Right lung (tissue), 10 donors: ENCODE measurements at places on chromosomes 5 and 9.

DNA sequence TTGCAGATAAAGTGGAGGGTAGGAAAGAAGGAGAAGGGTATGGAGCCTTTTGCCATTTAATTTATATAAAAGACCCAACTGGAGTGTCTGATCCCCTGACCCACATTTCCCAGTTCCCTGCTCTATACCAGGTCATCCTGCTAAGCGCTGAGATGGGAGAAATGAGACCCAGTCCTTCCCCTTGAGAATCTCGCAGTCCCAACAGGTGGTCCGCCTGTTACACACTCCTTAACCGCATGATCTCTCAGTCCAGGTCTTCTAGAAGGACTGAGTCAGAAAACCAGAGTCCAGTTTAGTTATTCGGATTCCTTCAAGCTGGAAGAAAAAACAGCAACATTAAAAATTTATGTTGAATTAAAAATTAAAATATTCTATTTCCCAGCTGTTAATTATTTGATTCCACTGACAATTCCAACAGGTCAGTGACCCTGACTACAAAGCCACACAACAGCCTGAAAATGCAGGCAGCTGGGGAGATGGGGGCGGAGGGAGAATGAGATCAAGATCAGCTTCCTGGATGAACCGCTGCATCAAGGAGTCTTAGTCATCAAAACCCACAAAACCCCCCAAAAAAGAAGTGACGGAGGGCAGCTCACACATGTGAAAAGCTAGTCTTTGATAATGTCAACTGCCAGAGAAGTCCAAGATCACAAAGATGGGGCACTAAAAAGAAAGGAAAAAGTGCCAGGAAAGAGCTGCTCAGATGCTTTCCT lies 44.0 kb downstream of the GGTA1 start:
- DNase-seq: no peak

DNA sequence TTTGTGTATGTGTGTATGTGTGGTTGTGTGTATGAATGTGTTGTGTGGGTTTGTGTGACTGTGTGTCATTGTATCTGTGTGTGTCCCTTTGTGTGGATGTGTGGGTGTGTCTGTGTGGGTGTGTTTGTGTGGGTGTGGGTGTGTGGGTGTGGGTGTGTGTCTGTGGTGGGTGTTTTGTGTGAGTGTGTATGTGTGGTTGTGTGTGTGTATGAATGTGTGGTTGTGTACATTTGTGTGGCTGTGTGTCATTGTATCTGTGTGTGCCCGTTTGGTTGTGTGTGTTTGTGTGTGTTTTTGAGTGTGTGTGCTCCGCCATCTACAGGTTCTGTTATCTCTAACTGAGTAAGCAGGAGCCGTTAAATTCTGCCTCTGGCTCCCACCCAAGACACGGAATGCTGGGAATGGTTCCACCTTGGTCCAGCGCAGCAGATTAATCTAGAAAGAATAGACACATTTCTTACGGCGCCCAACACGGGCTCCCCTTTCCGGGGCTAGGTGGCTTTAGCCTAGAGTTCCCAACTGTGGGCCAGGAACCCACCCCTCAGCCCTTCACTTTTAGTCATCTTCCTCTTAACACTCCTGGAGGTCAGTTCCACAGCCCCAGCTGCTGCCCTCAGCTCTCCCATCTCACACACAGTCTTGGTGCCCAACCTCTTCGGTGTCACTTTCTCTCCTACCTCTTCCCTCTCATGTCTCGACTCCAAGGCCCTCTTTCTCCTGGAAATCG lies 197.1 kb downstream of the TTLL11 start:
- DNase-seq: no peak

DNA sequence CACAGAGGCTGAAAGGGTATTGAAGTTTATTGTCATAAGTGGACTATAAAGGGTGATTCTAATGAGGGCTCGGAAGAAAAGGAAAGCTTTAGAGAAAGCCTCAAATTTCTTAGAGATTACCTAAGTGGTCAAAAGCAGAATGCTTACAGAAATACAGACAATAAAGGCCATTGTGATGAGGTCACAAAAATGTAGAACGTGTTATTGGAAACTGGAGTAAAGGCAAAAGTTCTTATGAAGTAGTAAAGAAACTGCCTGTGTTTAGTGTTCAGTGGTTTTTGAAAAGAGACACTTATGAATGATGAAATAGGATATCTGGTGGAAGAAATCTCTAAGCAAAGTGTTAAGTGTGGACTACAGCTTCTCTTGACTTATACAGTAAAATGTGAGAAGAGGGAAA lies 726.9 kb downstream of the DNAH5 start:
- DNase-seq: no peak

DNA sequence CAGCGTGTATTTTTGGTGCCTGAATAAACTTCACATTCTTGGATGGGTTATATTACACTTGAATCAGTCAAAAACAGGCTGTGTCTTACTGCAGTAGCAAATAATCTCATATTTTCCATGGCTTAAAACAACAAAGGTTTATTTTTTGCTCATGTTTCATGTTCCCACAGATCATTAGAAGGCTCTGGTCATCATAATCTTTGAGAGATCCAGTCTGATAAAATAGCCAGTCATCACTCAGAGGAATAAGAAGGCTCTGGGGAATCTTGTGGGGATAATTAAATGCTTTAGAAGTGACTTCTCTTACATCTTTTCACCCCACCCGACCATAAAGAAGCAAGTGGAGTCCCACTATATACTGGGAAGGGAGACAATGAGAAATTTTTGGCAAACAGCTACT lies 417.7 kb downstream of the PSAT1 start:
- DNase-seq: no peak

- DNase-seq: no peak
These were observed 89.5 kb downstream of the ARSB start for GRCh38 chr5:78895616-78896015.

DNA sequence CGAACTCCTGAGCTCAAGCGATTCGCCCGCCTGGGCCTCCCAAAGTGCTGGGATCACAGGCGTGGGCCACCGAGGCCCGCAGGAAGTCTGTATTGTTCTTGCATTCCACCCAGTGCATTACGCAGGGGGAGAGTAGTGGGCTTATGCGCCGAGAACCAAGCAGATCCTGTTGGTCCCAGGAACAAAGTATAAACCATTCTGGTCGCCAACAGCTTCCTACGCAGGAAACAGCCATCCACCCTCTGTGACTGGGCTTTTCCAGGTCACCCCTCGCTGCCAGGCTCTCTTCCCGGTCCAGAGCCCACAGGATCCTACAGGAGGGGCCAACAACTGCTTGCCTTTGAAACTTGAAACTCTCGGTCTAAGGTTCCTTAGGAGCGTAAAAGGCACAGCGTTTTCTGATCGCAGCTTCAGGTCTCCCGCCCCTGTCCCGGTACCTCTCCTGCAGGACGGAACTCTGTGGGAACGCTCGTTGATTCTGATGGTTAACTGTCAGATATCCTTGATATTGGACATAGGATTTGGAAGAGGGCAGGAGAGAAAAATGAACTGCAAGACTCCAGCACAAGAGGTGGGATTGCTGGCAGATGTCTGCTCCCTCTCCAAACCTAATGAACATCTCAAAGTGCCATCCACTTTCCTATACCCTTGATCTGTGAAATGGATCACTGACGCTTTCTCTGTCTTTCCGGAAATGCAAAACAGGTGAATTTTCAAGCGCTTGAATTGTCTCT lies 4.2 kb upstream of the ANXA2R start:
- DNase-seq: no peak

DNA sequence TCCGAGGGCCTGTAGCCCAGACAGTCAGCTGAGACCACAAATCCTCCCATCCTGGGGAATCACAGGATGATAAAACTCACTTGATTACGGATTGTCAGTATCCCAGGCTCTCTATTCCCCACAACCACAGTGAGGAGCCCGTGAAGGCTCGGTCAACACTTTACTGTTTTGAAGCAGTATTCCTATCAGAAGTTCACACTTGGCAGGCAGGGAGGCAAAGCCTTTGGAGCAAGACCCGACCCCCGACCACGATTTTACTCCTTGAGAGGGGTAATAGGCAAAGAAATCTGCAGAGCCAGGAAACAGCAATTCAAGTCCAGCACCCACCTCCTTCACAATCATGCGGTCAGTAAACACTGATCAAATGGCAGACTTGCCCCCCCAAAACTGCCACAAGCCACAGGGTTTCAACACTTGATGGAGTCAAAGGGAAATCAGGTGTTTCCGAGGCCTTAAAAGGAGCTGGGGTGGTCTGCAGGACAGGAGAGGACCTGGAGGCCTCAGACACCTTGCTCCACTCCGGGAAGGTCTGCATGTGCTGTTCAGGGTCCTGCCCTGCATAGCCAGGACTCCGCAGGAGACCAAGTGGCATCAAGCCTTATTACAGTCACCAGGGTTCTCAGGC lies 25.2 kb downstream of the BICD2 start:
- no peak for DNase-seq

DNA sequence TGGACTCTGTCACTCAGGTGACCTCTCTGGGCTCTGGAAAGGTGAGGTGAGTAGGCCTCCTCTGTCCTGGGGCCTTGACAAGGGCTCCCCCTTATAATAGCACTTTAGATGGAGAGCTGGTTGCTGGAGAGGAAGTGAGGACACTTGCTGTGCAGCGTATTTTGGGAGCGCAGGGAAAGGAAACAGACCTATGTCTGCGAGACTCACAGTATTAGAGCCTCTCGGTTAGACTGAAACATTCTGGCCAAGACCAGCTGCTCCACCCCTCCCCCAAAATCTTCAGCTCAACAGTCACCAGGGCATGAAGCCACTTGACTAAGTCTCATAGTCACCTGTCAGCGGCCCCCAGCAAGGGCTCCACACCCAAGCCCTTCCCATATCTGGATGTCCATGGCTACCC lies 213.6 kb downstream of the AGTPBP1 start:
- no peak for DNase-seq

GRCh38 chr9:114149765-114150340 lies 5.5 kb upstream of the COL27A1 start:
- no peak for DNase-seq

- no peak for DNase-seq
These were observed 44.0 kb upstream of the NCS1 start for GRCh38 chr9:130128251-130128650.

GRCh38 chr5:83256091-83256780 lies 178.9 kb downstream of the XRCC4 start:
- DNase-seq: no peak

DNA sequence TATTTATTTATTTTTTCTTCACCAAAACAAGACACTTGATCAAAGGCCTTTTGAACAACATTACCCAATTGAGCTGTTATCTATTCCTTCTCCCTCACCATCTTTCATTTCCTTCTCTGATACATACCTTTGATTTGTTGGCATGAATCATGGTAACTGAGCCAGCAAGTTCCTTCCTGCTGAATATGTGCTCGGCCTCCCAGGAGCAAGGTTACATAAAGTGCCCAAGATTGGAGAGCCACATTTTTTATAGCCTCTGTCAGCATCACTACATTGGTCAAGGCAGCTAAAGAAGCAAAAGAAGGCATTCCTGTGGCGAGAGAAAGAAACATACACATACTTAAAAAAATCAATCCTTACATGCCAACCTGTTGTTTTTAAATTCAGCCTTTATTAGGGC lies 369.6 kb downstream of the CYLC2 start:
- DNase-seq: no peak

DNA sequence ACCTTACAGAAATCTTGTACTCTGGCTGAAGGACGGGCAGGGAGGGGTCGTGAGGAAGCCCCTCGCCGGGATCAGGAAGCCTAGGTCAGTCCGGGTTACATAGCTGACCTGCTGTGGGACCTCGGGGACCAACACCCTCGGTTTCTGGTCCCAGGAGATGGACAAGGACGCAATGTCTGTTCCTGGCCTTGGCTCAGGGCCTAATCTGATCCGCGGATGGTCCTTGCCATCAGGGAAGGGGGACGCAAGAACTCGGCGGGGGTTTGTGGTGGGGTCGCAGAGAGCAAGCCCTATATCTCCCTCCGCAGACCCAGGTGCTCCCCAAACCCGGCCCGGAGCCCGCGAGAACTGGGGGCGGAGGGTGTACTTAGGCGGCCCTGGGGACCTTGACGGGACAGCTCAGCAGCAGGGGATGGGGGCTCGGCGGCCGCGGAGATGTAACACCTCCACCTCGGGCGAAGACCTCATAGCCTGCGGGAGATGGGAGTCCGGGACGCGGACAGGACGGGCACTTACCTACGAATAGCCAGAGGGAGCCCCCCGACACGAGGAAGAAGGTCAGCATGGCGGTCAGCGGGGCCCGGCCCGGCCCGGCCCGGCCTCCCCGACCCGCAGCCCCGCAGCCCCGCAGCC lies 353 bp downstream of the ACSL6 start:
- no peak for DNase-seq

- no peak for DNase-seq
These were observed at the start of gene REEP2 for GRCh38 chr5:138438724-138439476. Gene REEP2 (plus strand): TSS chr5:138439057. CDS start chr5:138439209, 152 bp downstream.

- no peak for DNase-seq
These were observed 311.4 kb upstream of the ITGA1 start for GRCh38 chr5:52476346-52476745.

GRCh38 chr5:74056789-74057164 lies 430.8 kb downstream of the ARHGEF28 start:
- DNase-seq: no peak

GRCh38 chr5:150060471-150060870 lies 25.9 kb downstream of the CSF1R start:
- DNase-seq: no peak

GRCh38 chr9:133133681-133134387 lies 12.8 kb upstream of the RALGDS start:
- DNase-seq: peak; percentile 87

- DNase-seq: no peak
These were observed 8.9 kb downstream of the PLK2 start for GRCh38 chr5:58450811-58451629.

DNA sequence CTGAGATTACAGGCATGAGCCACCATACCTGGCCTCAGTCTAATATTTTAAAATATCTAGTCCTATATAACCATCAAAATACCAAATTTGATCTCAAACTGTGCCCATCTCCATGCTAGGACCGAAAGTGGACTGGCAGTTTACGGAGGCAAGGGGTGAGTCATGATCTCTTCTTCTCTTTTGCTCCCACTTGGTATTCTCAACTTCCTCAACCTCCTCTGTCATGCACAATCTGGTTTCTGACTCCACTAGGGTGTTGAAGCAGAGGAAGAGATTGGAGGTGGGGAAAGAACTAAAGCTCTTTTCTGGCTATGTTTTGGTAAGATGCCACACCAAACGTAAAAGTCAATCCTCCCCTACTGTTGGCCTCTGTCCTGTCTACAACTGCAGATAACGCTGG lies 55.9 kb upstream of the CEMIP2 start:
- no peak for DNase-seq

- DNase-seq: no peak
These were observed 96.4 kb downstream of the EBF1 start for GRCh38 chr5:159003045-159004030.

GRCh38 chr9:128809831-128810230 lies 8.5 kb upstream of the ENDOG start:
- no peak for DNase-seq

GRCh38 chr9:36194326-36195000 lies 3.7 kb downstream of the CLTA start:
- DNase-seq: peak; percentile 20

- DNase-seq: peak; percentile 66
These were observed 39.6 kb downstream of the PCDHGC5 start for GRCh38 chr5:141528291-141528984.

- DNase-seq: no peak
These were observed 41.9 kb downstream of the CDK7 start for GRCh38 chr5:69276422-69277174.

- no peak for DNase-seq
These were observed 111.8 kb upstream of the ACTBL2 start for GRCh38 chr5:57594436-57594835.
